ENCODE measurements at places on chromosomes 6 and 20. TPM values are rescaled to one million over a fixed set of nuclear protein-coding genes. Genes with fewer than 3 reads are reported as not detected.
A peak's percentile ranks its signal among the peaks of the same experiment; 100 is the strongest.

GRCh38 chr20:9066191-9066590 is 2.7 kb upstream of the PLCB4 start:
- DNase-seq: no peak

Gene ADGRF5
- not detected for polyA plus RNA-seq

DNA sequence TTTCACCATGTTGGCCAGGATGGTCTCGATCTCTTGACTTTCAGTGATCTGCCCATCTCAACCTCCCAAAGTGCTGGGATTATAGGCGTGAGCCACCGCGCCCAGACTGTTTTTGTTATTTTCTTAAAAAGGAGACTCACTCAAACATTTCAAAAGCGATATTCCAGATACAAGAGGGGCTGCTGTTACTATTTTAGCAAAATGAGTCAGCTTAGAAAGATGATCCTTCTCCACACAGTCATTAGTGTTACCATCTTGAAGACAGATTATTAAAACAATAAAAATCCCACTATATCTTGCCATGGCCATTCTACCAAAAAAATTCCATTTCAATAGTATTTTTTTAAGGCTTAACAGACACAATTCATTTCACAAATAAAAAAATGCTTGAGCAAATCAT is 102.8 kb downstream of the PREP start:
- no peak for DNase-seq

- DNase-seq: peak; percentile 7
Observed at GRCh38 chr6:154276810-154277628, 79.6 kb downstream of the IPCEF1 start.

- DNase-seq: no peak
Observed at GRCh38 chr20:39190666-39191570, 228.8 kb downstream of the DHX35 start.

GRCh38 chr6:129749749-129750120 is 39.8 kb upstream of the ARHGAP18 start:
- DNase-seq: no peak

DNA sequence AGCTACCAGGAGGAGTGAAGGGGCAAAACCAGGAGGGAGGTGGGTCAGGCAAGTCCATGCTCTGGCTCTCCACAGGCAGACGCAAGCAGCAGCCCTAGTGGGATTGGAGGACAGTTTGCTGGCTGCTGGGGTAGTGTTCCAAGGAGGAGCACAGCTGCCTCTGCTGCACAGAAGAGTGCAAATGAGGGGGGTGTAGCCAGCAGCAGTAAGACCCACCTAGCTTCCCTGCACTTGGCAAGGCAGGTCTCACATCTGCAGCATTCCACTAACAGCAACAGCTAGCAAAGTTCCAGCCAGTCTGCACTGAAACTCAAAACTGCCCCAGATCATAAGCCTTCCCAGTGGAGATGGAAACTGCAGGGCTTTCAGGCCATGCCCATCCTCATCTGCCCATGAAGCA is 405.0 kb downstream of the UTRN start:
- DNase-seq: no peak

DNA sequence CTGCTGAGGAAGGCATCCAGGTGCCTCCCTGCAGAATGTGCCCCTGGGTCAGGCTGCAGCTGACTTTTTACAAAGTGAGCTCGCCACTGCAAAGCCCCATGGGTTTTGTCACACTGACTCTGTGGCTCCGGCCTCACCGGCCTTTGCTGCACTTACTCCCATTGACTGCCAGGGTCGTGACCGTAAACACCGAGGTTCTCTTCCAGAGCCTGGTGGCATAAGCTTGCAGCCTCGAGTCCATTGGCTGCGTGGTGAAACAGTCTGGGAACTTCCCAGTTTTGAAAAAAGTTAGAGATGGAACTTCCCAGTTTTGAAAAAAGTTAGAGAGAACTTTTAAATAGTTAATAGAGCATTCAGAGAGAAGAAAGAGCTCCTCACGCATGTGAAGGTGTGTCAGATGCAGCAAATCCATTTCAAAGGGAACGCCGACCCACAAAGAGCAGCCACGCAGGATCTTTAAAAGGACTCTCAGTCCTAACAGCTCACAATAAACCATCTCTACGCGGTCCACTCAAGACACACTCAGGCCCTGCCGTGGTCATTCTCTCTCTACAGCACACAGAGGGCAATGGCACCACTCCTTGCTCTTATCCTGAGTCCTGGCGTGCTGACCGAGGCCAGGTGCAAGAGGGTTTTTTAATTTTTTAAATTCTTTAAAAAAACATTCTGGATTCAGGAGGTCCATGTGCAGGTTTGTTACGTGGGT is 12.8 kb downstream of the RAMACL start:
- no peak for DNase-seq

- DNase-seq: no peak
Observed at GRCh38 chr6:44104481-44105021, 22.7 kb downstream of the MRPL14 start.

- DNase-seq: no peak
Observed at GRCh38 chr6:127342296-127342945, 988 bp downstream of the ECHDC1 start.

Gene SERINC1
- 78.5 TPM for polyA plus RNA-seq

DNA sequence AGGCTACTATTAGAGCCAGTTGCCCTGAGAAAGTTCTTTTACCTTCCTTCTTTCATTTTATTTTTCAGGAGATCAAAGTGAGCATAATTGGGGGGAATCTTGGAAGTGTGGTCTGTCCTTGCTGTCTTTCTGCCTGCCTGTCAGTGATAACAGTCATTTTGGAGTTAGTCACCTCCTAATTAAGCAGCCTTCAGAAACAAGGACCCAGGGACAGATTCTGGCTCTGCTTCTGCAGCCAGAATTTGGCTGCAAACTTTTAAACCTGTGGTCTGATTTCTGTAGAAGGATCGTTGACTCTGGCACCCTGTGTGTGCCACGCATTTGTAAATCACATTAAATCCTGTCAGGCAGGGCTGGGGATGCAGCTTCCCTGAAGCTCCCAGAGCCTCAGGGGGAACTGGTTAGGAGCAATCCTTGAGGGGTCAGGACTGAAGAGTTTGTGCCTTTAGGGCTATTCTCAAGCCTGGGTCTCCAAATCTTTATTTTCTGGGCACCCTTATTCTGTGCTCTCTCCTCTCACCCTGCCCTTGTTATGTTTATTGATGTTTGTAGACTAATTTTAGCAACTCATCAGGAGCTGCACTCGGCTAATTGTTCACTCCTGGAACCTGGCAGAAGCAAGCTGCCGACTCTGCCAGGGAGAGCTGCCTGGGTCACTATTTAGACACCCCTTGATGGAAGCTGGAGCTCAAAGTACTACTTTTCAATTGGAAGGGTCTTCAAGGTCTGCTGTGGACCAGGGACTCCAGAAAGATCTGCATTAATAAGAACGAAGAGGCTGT is 6.8 kb downstream of the NOX3 start:
- no peak for DNase-seq

Gene SCRT2
- polyA plus RNA-seq: not detected

DNA sequence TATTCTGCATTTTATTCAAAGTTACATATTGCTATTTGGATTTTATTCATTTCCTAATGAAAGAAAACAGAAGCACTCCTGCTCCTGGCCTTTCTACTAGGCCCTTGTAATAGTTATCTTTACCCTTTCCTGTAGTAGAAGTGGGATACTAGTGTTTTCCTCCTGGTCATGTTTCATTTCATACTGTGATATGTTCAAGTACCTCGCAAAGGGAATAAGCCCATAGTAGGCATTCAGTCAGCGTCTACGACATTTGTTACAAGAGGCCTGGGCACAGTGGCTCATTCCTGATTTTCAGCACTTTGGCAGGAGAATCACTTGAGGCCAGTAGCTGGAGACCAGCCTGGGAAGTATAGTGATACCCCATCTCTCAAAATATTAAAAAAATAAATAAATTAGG is 154.1 kb downstream of the ARID1B start:
- no peak for DNase-seq

Gene IL17A
- not detected for polyA plus RNA-seq

DNA sequence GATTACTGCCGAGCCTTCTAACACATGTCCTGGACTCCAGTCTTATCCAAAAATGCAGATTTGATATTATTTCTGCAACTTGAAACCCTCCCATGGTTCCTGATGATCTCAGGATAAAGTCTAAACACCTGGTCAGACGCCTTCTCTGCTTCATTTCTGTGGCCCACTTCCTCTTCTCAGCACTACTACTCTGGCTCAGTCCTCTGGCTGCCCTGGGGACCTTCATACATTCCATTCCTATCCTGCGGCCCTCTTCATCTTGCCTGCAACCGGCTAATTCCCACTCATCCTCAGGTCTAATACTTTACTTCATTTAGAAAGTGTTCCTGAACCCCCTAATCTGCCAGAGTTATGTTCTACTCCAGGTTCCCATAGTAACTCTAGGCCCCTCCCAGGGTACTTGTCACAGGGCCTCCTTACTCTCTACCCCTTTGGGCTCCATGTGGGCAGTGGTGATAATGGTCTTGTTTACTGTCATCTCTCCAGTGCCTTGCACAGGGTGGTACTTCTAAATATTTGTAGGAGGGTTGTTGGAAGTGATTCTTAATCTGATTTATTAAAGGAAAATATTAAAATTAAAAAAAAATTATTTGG is 18.9 kb downstream of the MAN1A1 start:
- DNase-seq: no peak

- peak; percentile 70 for DNase-seq
Observed at GRCh38 chr6:7541175-7542064, at the start of gene DSP. Gene DSP, plus strand, starts transcription at chr6:7541671. Its CDS starts 245 bp downstream, at chr6:7541916.

Gene ASIP
- not detected for polyA plus RNA-seq

Gene COL20A1
- polyA plus RNA-seq: not detected

GRCh38 chr6:40950986-40951698 is 87.9 kb downstream of the UNC5CL start:
- DNase-seq: no peak

Gene MAPK13
- polyA plus RNA-seq: 23.5 TPM

Gene COL9A3
- polyA plus RNA-seq: 19.6 TPM

GRCh38 chr20:46308258-46309157 is at the start of gene CDH22:
Gene CDH22, minus strand, starts transcription at chr20:46308498. Its CDS starts 57,204 bp downstream, at chr20:46251294.
- DNase-seq: no peak

Gene EFCAB8
- polyA plus RNA-seq: not detected
